ENCODE measurements at places on chromosomes 12 and 14. TPM values are rescaled to one million over a fixed set of nuclear protein-coding genes. Genes with fewer than 3 reads are reported as not detected.

GRCh38 chr14:51398898-51399297, 158.9 kb downstream of the TMX1 start:
- DNase-seq = no peak

PZP gene
- not detected for total RNA-seq

FSCB gene
- total RNA-seq = not detected

KRT74 gene
- total RNA-seq = not detected

PRH2 gene
- 1.4 TPM for total RNA-seq

- no peak for DNase-seq
Measured at GRCh38 chr12:62196146-62196545, 64.1 kb upstream of the USP15 start.

NKX2-1 gene
- not detected for total RNA-seq

DNA sequence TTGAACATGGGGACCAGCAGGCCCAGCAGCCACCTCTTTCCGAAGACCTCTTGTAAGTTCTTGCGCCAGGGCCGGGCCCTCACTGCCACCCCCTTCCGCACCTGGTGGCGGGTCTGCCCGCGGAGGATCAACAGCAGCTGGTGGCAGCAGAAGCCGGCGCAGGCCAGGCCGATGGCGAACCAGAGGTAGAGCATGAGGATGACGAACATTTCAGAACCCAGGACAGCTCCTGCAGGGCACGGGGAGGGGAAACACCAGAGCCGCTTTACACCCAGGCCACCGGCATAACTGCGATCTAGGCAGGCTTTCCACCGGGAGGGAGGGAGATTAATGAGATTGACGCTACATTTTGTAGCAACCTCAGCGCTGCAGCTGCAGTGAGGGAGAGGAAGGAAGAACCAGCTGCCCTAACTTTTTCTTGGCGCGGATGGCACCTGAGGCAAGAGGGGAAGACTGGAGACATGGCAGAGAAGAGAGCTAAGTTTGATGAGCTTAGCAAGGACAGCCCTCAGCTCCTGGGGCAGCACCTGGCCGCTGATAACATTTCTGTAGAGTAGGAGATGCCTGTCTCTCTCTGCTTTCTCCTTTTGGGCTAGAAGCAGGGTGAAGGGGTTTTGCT, 7.8 kb downstream of the ZDHHC22 start:
- no peak for DNase-seq

GRCh38 chr14:90281261-90281660, 24.9 kb downstream of the PSMC1 start:
- no peak for DNase-seq

DNA sequence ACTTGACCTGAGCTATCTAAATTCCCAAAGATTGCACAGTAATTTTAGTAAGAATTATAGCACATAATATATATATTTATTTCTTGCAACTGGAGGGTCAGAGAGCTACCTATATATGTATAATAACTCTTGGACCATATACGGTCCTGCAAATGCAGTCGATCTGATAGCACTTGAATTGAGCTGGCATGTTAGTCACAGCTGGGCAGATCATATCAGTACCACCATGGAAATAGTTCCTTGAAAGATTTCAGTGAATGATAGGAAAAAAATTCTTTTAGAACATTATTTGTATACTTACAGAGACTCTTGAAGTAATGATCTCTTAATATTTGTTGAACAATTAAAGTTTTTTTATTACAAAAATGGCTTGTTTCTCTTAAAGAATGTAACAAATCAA, 94.5 kb upstream of the MON2 start:
- DNase-seq = no peak

GLIPR1 gene
- 16.6 TPM for total RNA-seq

- DNase-seq = no peak
Measured at GRCh38 chr12:132171968-132172521, 27.8 kb downstream of the NOC4L start.

SLC6A15 gene
- total RNA-seq = 1.8 TPM

TMTC1 gene
- total RNA-seq = 68.5 TPM

GRCh38 chr12:107590413-107590812, 95.2 kb upstream of the PWP1 start:
- no peak for DNase-seq

DNA sequence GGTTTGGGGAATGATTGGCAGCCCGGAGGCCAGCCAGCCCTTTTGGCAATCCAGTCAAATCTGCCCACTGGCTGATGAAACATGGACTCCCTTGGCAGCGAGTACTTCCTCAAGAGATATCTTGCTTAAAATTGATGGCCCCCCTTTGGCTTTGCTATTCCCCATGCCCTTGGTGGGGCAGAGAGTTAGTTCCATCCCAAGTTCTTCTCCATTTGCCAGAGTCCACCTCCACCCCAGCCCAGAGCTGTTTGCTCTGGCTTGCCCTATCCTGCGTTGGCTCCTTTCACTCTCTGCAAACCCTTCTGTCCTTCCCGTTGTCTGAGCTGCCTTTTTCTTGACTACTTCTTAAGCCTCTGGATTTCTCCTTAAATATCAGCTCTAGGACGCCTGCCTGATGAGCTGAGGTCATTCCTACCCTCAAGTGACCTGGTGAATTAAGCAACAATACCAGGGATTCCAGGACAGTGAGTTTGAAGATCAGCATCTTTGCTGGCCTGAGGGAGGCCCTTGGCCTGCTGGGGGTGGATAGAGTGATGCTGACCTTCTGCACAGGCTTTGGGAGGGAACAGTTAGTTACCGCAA, 212.0 kb downstream of the CACNA1C start:
- no peak for DNase-seq

GRCh38 chr12:54385251-54385914, 850 bp upstream of the ZNF385A start:
- no peak for DNase-seq

DNA sequence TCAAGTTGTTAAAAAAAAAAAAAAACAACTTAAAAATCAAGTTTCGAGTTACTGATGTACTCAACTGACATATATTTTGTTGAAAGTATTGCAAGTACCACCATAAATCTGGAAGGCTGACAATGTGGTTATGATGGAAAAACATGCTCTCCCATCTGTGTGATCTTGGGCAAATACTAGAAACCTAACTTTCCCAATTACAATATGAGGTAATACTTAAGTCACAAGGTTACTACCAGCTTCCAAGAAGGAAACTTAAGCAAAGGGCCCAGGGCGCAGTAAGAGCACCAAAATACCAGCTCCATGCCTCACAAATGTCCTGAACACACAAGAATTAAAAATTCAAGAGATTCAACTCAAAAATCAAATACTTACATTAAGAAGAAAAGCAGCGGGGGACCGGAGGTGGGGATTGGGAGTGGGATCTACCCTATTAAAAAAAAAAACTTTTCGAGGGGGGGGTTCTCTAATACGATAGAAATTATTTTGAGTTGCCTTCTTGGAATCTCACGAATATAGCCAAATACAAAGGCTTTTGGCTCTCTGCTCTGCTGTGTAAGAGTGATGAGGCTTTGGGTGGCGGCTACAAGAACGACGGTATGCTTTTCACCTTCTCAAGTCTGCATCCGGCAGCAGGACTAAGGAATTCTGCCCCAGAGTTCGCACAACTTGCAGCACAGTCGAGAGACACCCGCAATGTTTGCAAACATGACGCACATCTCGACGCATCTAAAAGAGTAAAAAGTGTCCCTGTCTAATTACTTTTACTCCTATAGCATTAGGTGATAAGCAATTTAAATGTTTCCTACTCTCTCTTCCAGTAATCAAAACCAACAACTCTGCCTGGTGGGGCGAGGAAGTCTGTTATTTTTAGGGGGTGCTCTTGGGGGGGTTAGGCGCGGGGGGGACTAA, 1.1 kb downstream of the SAV1 start:
- peak; percentile 78 for DNase-seq

- DNase-seq = peak; percentile 94
Measured at GRCh38 chr14:104826189-104826860, 25.4 kb downstream of the ZBTB42 start.

A2M gene
- total RNA-seq = 195 TPM

GRCh38 chr12:116116650-116117424, 160.7 kb downstream of the MED13L start:
- DNase-seq = no peak

DNA sequence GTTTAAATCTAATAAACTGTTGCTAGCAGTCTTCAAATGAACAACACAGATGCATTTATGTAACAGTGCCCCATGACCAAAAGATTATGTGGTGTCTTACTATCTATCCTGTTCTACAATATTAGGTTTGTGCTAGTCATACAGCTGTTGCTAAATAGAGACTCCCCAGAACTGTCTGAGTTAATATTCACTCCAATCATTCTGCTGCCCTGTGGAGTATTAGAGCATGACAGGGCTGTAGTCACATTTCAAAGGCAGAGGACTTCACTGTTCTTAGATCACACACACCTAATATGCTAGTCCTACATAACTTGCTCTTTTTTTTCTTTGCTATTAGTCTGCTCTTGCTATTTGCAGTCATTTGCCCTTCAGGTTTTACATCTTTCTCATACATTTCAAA, 157.6 kb upstream of the MDGA2 start:
- DNase-seq = no peak

DNA sequence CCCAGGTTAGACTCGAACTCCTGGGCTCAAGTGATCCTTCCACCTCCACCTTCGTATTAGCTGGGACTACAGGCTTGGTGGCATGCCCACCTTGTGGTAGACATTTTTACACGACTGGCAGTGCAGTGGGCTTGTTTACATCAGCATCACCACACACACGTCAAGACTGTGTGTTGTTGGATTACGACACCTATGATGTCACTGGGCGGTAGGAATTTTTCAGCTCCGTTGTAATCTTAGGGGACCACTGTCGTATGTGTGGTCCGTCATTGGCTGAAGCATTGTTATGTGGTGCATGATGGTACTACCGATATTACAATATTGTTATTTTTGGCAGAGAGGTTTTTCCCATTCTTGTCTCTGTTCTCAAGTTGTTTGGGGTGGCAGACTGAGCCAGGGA, 50.7 kb downstream of the TSPAN9 start:
- no peak for DNase-seq

GRCh38 chr12:124566997-124567672, at the start of gene NCOR2:
Gene NCOR2 (minus strand): TSS chr12:124567612. CDS start chr12:124495251, 72,361 bp downstream.
- no peak for DNase-seq

- DNase-seq = no peak
Measured at GRCh38 chr12:3342051-3342450, 149.0 kb upstream of the PRMT8 start.

SYNDIG1L gene
- total RNA-seq = 1.7 TPM

ANO2 gene
- total RNA-seq = 2.2 TPM
